Articular chondrocyte of knee joint (primary cell): ENCODE measurements at places on chromosomes 7 and 10. TPM values are rescaled to one million over a fixed set of nuclear protein-coding genes. Genes with fewer than 3 reads are reported as not detected.

PAX4 gene
- total RNA-seq = not detected in 2 replicates

PRSS37 gene
- total RNA-seq = not detected in 2 replicates

TFPI2 gene
- total RNA-seq = 6.4 and 16.0 TPM in 2 replicates

TMEM176A gene
- not detected in 2 replicates for total RNA-seq

LIPF gene
- total RNA-seq = not detected in 2 replicates

OR2A42 gene
- total RNA-seq = 0.22 and 0.26 TPM in 2 replicates

ZNF438 gene
- 6.3 and 8.4 TPM in 2 replicates for total RNA-seq

MSMB gene
- total RNA-seq = not detected in 2 replicates

OR13A1 gene
- total RNA-seq = not detected in 2 replicates

BCCIP gene
- total RNA-seq = 41.5 and 49.4 TPM in 2 replicates

RADIL gene
- total RNA-seq = 1.0 and 1.6 TPM in 2 replicates

AKR1C4 gene
- total RNA-seq = not detected in 2 replicates

TMEM270 gene
- not detected in 2 replicates for total RNA-seq
